ENCODE measurements at places on chromosomes 5 and 9.

DNA sequence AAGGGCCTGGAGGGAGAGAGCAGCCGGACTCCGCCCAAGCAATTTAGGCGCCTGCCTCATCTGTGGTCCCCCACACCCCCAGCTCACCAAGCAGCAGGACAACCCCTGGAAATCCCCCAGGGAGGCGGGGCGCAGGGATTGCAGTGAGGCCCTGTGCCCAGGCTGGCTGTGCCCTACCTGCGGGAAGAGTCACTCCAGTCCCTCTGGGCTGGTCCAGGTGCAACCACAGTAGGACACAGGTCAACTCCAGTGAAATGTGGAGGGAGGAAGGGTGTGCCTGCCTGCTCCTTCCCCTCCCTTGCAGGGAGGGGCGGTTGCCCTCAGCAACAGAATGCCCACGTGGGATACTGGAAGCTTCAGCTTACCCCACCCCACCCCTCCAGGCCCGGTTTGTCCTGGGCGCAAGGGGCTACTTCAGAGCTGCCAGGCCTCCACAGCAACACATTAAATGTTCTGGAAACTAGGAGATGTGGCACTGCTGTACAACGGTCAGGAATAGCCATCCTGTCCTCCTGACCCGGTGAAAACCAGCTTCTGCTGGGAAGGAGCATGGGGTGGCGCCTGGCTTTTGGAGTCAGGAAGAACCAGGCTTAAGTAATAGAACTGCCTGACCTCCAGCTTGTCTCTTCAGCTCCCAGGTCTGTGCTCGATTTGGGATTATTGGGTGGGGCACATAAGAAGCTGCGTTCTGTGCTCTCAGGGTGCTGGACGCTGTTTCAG, 22.5 kb downstream of the ABO start:
- no peak for DNase-seq

GRCh38 chr9:14766299-14766698, 43.8 kb upstream of the CER1 start:
- no peak for DNase-seq

DNA sequence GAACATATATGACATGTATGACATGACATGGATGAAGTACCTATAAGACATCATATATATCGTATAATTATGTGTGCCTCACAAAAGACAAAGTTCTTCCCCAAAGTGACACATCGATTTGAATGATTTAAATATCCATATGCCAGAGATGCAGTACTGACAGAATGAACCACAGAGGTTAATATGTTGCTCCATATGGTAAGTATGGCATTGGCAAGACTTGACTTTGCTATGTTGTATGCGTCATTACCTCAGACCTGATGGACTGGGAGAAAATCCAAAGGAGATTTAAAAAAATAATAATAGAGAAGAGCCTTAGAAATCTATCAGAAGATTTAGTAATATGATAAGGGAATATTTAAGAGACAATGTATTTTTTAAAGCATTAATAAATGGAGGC, 263.2 kb downstream of the PJA2 start:
- no peak for DNase-seq

DNA sequence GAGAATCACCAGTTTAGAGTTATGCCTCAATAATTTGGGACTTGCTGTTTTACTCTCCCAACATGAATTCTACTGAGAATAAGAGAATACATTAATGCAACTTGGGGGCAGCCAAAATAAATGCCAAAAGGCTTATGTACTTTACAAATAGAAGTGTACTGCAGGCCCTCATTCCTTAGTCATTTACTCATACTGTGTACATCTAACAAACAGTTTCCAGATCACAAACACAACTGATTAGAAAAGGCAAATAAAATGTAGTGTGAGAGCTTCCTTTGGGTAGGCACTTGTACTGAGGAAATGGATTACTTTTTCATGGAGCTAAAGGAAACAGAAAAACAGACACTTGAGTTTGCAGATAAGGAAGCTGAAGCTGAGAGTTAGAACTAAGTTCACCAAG, 12.6 kb downstream of the ANKDD1B start:
- no peak for DNase-seq

DNA sequence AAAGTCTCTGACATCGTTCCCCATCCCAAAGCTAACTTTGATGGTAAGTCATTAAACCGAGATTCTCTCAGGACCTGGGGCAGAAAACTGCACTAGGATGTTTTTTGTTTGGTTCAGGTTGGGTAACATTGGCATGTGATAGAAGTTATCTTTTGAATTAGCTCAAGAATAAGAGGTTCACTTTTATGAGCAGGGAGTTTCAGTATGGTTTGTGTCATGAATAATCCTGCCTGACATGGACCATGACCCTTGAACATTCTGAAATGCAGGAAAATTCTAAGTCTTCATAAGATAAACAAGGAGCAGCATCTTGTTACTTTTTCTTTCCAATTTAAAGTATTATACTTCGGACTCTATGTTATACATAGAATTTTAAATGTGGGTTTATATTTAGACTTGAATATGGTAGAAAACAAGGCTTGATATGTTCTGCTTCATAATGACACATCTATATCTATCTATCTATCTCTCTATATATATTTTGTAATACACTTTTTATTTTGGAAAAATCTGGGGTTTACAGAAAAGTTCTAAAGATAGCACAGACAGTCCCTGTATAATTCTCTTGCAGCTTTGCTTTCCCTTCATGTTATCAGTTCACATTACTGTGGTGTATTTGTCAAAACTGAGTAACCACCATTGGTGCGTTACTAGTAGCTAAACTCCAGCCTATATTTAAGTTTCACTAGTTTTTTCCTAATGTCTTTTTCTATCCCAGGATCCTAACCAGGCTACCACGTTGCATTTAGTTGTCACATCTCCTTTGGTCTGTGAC, 102.7 kb upstream of the TAF11L2 start:
- DNase-seq, result no peak

GRCh38 chr5:157740229-157740610, 3.3 kb upstream of the LSM11 start:
- DNase-seq, result peak; percentile 70

DNA sequence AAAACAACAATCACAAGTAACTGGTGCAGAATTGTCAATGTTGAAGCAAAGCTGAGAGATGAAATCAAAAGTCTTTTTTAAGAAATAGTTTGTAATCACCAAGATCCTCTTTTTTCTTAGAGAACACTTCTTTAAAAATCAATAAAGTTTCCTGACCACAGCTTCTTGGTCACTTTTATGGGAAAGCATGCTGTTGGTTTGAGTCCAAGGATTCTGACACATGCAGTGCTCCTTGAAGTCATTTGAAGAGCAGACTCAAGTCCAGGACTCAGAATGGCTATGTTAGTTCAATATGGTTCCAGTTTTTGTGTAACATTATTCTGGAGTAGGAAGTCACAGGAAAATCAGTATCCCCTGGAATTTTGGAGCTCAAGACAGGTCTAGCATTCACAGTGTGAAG, 480.6 kb downstream of the NR2F1-AS1 start:
- DNase-seq, result no peak

DNA sequence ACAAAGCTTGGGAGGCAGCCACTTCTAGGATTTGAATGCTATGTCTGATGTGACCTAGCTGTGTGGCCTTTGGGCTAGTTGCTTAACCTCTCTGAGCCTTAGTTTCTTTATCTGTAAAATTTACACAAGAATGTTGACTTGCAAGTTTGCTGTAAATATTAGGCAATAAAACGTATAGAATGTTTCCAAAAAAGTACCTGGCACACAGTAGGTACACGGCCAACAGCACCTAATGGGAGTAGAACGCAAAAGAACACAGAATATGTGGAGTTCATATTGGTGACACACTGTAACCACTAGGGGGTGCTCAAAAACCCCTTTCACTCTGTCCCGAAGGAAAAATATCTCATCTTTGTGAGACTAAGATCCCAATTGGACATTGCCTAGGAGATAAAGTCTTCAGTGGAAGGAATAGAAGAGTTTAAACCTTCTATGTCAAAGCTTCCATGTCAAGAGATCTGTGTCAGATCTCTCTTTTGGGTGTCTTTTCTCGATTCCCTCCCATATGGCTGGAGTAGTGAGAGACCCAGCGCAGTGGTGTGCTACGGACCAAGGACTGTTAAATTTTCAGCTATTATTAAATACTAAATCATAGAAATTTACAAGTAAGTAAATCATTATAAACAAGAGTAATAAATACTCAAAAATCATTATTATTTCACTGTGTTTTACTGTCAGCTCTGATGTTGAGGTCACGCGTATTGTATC, 145.4 kb upstream of the RAD23B start:
- peak; percentile 49 for DNase-seq

- DNase-seq, result no peak
These were observed 71.2 kb downstream of the EPB41L4B start for GRCh38 chr9:109249615-109250014.

GRCh38 chr5:133738271-133738670, 125.9 kb upstream of the FSTL4 start:
- no peak for DNase-seq

- DNase-seq, result no peak
These were observed 2.2 kb downstream of the TMED7 start for GRCh38 chr5:115623658-115624057.

DNA sequence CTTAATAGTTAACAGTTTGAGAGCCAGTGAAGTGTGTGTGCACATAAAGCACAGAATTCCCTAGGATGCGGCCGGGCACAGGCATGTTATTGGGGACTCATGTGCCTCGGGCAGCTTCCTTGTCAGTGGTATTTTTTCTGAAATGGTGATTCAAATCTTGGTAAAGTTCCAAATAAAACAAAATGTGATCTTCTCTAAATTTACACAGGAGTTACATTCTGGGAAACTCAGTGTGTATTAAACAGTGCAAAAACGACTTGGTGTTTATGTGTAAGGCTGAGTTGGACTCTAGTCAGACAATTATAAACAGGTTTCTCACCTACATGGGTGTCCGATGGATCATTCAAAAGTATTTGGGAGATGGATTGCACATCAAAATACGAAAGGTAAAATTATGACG, 48.9 kb downstream of the BOD1 start:
- DNase-seq, result no peak

- no peak for DNase-seq
These were observed 48.2 kb downstream of the RXRA start for GRCh38 chr9:134374301-134375010.

DNA sequence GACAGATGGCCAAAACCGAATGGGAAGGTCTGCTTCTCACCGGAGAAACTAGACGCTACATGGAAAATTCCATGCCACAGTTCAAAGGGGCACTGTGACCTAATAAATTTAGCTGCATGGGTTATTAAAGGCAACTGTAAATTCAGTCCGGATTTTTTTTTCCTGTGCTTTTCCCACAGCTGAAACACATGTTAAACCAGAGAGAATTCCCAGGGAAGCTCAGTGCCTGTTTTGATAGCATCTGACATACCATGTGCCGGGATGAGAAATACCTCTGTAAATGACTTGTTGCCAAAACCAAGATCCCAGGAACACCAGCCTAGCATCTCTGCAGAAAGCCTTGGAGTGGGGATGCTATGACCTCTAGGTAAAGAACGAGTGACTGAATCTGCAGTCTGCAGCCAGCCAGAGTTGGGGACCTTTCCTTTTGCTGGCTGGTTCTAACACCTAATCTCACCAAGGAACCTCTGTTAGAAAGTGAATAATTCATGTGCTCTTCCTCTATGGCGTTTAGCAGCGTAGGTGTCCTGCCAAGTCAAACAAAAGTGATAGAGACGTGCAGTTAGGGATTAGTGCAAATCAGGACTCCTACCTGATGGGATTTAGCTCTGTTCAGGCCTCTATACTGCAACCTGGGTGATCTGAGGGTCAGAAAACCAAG, 77.9 kb downstream of the SLIT3 start:
- no peak for DNase-seq

GRCh38 chr9:110106661-110107060, 101.3 kb downstream of the C9orf152 start:
- DNase-seq, result no peak

DNA sequence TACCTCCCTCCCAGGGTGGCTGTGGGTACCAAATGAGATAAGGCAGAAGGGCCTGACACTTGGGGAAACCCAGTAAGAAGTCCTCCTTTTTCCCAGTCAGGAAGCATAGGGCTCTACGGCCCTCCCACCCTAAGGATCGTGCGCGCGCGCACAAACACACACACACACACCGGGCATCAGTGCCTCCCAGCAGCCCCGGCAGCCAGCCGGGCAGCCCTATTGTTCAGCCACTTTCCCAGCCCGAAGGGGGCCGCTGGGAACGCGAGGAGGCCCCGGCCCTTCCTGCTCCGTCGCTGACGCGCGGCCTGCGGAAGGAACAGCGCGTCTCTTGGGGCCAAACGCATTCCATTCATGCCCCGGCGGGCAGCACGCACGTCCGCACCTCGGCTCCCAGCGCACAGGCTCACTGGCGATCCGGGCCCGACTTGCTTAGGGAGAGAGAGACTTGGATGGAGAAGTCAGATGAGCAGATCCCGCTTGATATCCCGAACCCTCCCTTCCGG, 22.6 kb downstream of the DUSP1 start:
- DNase-seq, result no peak

GRCh38 chr5:17925276-17925675, 291.0 kb downstream of the TAF11L14 start:
- DNase-seq, result no peak

DNA sequence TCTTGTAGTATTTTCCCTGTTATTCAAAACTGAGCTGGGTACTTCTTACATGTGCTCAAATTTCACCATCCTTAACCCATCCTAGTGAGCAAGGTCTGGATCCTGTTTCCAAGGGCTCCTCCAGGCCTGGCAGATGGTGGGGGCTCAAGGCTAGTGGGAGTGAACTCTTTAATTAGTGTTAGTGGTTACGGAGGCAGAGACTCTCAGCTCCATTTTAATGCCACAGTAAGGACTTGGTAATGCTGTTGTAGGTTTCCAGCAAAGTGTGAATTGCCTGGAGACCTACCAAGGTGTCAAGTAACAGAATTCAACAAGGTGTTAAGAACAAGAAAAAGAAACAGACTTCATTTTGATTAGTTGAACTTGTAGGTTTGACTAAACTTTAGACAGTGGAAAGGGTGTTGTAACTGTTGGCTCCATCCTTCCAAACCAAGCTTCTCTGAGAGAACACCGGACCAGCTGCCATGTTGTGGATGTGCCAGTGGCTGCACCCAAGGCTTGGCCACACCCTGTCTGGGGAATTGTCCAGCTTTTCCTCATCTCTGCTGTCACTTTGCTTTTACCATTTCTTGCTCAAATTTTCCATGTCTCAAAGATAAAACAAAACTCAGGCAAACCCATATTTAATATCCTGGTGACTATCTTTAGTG, 98.7 kb downstream of the ADCY2 start:
- DNase-seq, result no peak

GRCh38 chr5:67021031-67021430, 175.6 kb downstream of the CD180 start:
- DNase-seq, result no peak

GRCh38 chr9:120303519-120303918, 276.4 kb downstream of the CDK5RAP2 start:
- DNase-seq, result no peak

GRCh38 chr5:132556153-132556762, 519 bp upstream of the RAD50 start:
- no peak for DNase-seq

- DNase-seq, result no peak
These were observed 16.0 kb upstream of the SHC3 start for GRCh38 chr9:89194421-89195130.
